Right lung (tissue), 10 donors: ENCODE measurements at places on chromosomes 2 and 18. TPM values are rescaled to one million over a fixed set of nuclear protein-coding genes. Genes with fewer than 3 reads are reported as not detected.

- no peak for DNase-seq
These were observed 208.1 kb downstream of the IKZF2 start for GRCh38 chr2:212943351-212943750.

DNA sequence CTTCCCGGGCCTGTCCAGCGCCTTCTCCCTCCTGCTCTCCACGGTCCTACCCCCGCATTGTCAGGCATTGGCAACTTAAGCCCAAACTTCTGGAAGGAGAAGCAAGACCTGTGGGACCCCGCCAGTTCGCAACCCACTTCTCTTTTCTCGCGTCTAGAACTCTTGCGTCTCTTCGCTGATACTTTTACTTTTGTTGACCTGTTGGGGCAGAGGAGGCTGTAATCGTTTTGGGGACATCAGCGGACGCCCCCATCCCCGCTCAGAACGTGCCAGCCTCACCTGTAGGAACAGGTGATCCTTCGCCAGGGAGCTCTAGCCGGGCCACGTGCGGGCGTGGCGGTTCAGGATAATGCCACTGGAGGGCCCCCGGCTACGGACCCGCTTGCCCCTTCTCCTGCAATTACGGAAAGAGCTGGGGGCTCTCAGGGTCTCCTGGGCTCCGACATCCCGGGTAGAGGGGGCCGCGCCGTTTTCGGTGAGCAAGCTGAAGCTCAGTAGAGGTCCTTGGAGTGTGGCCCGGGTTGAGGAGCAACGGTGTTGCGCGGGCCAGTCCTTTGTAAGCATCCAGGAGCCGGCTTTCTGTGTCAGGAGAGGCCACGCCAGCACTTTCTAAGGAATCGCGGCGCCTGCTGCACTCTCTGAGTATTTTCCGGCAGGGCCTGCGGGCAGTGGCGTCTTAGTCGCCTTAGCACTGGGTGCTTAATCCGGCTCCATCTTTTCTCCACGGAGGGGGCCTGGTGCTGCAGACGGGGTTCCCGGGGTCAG, 1.6 kb downstream of the MTCL1 start:
- no peak for DNase-seq

GRCh38 chr2:64015391-64015790, 3.8 kb downstream of the VPS54 start:
- no peak for DNase-seq

GRCh38 chr2:88318071-88318955, 134.2 kb downstream of the FOXI3 start:
- DNase-seq, result no peak

- DNase-seq, result no peak
These were observed 75.7 kb downstream of the ADD2 start for GRCh38 chr2:70692256-70692655.

DNA sequence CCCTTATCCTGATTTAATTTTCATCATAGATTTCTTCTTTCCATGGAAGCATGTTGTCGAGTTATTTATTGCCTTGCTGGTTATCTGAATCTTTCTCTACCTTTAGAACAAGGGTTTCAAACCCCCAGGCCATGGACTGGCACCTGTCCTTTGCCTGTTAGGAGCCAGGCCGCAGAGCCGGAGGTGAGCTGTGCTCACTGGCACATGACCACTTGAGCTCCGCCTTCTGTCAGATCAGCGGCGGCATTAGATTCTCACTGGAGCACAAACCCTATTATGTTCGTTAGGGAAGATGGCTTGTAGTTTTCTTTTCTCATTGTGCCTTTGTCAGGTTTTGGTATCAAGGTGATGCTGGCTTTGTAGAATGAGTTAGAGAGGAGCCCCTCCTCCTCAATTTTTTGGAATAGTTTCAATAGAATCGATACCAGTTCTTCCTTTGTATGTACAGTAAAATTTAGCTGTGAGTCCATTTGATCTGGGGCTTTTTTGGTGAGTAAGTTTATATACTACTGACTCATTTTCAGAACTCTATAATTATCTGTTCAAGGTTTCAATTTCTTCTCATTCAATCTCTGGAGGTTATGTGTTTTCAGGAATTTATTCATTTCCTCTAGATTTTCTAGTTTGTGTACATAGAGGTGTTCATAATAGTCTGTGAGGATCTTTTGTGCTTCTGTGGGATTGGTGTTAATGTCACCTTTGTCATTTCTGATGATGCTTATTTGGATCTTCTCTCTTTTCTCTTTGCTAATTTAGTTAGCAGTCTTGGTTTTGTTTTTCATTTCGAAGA, 668.0 kb upstream of the FAM98A start:
- DNase-seq, result no peak

- DNase-seq, result no peak
These were observed 194.9 kb downstream of the MCFD2 start for GRCh38 chr2:46720592-46721185.

DNA sequence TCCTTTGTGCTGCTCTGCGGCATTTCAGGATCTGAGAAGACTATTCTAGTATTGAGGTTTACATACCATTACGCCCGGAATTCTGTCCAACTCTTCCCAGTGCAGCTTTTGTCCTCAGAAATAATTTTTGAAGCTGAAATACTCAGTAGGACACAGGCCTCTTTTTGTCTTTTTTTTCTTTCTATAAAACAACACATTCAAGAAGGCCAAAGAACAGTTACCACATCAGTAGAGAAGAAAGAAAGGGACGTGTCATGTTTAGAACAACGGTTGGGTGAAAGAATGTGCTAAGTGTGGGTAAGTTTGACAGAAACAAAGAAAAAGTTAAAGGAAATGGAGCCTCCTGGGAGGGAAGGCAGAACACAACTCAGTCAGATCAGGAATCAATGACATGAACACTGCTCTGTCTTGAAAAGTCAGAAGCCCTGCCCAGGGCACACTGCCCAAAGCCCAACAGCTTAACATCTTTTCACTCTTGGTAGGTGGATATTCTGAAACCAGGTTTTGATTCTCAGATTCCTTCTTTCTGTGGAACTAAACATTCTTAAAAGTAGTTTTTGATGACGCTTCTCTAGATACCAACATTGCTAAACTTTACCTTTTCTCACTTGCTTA, 198.6 kb upstream of the CWC22 start:
- DNase-seq, result no peak

DNA sequence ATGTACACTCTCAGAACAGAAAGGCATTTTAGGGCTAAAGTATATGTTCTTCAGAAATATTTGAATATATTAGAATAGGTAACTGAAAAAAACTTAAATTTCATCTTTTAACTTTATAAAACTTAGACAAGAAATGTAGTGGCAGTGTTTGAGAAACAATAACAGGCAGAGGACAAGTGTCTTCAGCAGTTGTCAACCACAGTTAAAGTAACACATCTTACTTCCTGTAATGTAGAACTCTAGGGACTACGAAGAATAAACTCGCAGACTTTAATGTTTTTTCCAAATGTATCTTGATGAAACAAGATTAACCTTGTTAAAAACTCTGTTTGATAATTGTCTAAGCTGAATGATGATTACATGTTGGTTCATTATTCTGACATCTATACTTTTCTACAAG, 50.7 kb downstream of the RMDN2 start:
- DNase-seq, result no peak

GRCh38 chr2:75003773-75004172, 45.3 kb downstream of the POLE4 start:
- no peak for DNase-seq

- peak; percentile 52 for DNase-seq
These were observed 32.8 kb downstream of the TTC32 start for GRCh38 chr2:19868701-19869580.

The MATN3 gene
- polyA plus RNA-seq, result 11.3 TPM

The GDF7 gene
- polyA plus RNA-seq, result 0.40 TPM

The SOX11 gene
- 38.7 TPM for polyA plus RNA-seq

The RPRM gene
- 0.58 TPM for polyA plus RNA-seq

The CLEC4F gene
- polyA plus RNA-seq, result 0.05 TPM
